ENCODE measurements at places on chromosomes 13 and 19. TPM values are rescaled to one million over a fixed set of nuclear protein-coding genes. Genes with fewer than 3 reads are reported as not detected.

ZNF534 gene
- total RNA-seq = 0.17 TPM

CEACAM19 gene
- 2.6 TPM for total RNA-seq

EBPL gene
- total RNA-seq = 57.0 TPM

APOC1 gene
- 0.58 TPM for total RNA-seq

AP2S1 gene
- 172 TPM for total RNA-seq

AXL gene
- total RNA-seq = 387 TPM

TIMM13 gene
- total RNA-seq = 32.4 TPM

SIGLEC11 gene
- not detected for total RNA-seq

ZNF726 gene
- total RNA-seq = 0.83 TPM

LENG1 gene
- total RNA-seq = 5.4 TPM

ATP4B gene
- not detected for total RNA-seq

LGALS14 gene
- not detected for total RNA-seq

DMWD gene
- 38.8 TPM for total RNA-seq

PLIN4 gene
- 8.9 TPM for total RNA-seq

SLC35E1 gene
- total RNA-seq = 32.9 TPM

Measured in smooth muscle cell of trachea (primary cell).